Endodermal cell (in vitro differentiated cells): ENCODE measurements at places on chromosomes 6 and 20. TPM values are rescaled to one million over a fixed set of nuclear protein-coding genes. Genes with fewer than 3 reads are reported as not detected.

DNA sequence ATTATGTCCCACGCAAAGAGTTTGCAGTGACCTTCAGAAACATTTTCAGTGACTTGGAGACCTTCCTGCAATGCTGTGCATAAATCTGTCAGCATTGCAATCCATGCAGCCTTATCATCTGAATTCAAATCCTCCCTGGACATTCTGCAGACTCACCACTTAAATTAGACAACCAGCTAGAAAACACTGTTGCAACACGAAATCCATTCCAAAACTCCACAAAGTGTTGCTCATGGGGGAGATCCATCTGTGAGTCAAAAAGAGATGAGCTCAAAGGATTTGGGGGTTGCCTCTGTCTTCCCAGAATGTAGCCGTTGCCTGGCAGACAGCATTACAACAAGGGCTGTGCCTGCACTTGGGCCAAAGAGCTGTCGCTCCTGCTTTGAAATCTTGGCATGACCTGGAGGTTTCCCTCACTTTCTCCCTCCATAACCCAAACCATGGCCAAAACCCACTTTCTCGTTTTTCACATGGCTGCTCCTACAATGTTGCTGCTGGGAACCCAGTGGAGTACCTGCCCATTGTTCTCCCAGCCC is 163.5 kb upstream of the CDYL start:
- no peak overlapping the region for H3K4me3 ChIP-seq
- no peaks in the 10 kb centered on the region for H3K27me3 ChIP-seq
- no peaks in the 10 kb centered on the region for H3K4me1 ChIP-seq
- no peak for DNase-seq

Gene GTF3C6
- 101 and 103 TPM in 2 replicates for total RNA-seq

Gene BTN1A1
- total RNA-seq, result not detected in 2 replicates

DNA sequence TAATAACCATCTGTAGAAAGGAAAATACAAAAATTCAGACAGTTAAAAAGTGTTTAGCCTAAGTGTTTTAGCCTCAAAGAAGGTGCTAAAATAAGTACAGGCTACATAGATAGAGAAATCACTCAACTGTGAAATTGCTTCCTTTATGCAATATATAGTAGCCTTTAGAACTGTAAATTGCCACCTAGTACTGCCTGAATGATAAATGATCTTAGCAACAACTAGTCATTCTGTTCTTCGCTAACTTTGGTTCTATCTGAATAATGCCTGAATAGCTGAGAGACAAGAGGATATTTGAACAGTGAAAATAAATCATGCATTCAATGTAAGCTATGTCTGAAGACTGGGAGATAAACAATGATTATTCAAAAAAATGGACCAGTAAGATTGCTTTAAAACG is 603.3 kb upstream of the PTCHD4 start:
- H3K36me3 ChIP-seq, result no peaks in the 10 kb centered on the region
- H3K27ac ChIP-seq, result peak overlapping the region; percentile 46
- no peaks in the 10 kb centered on the region for H3K27me3 ChIP-seq
- DNase-seq, result no peak

- no peak overlapping the region for H3K27ac ChIP-seq
- H3K36me3 ChIP-seq, result peaks cover 4% of the 10 kb centered on the region
- no peaks in the 10 kb centered on the region for H3K4me1 ChIP-seq
- no peaks in the 10 kb centered on the region for H3K27me3 ChIP-seq
- no peak overlapping the region for H3K4me3 ChIP-seq
- no peak for DNase-seq
Measured at GRCh38 chr6:127992144-127992543, 91.3 kb upstream of the THEMIS start.

Gene LKAAEAR1
- total RNA-seq, result not detected in 2 replicates
